ENCODE measurements at places on chromosomes 2 and 18. TPM values are rescaled to one million over a fixed set of nuclear protein-coding genes. Genes with fewer than 3 reads are reported as not detected.

The VWA3B gene
- total RNA-seq, result not detected

The GPR45 gene
- total RNA-seq, result not detected

The NCKAP1 gene
- 1.7 TPM for total RNA-seq

The PMS1 gene
- total RNA-seq, result 39.0 TPM

The MYCN gene
- not detected for total RNA-seq

The LRP2 gene
- 0.36 TPM for total RNA-seq

The ZSWIM2 gene
- not detected for total RNA-seq

The MYO5B gene
- total RNA-seq, result 0.02 TPM

The KCNG2 gene
- not detected for total RNA-seq

The RETSAT gene
- 25.3 TPM for total RNA-seq

The RAB6C gene
- total RNA-seq, result not detected

The CPLX4 gene
- total RNA-seq, result not detected

The TUBA3E gene
- not detected for total RNA-seq

The ANKRD62 gene
- total RNA-seq, result not detected

The CXCR1 gene
- 1.6 TPM for total RNA-seq

The NR4A2 gene
- total RNA-seq, result 1.9 TPM

The RALBP1 gene
- 45.0 TPM for total RNA-seq

The POTEJ gene
- total RNA-seq, result not detected

The HJURP gene
- 80.0 TPM for total RNA-seq

The C1QL2 gene
- not detected for total RNA-seq

The MOGAT1 gene
- not detected for total RNA-seq

The SCN2A gene
- total RNA-seq, result 0.30 TPM

The TUBB8B gene
- total RNA-seq, result not detected
